ENCODE measurements at places on chromosomes 6 and 20. TPM values are rescaled to one million over a fixed set of nuclear protein-coding genes. Genes with fewer than 3 reads are reported as not detected.
A peak's percentile ranks its signal among the peaks of the same experiment; 100 is the strongest.

DHX35 gene
- total RNA-seq, result 8.4 TPM

MEI4 gene
- total RNA-seq, result not detected

OTOR gene
- not detected for total RNA-seq

MUCL3 gene
- total RNA-seq, result not detected

ADGRF4 gene
- not detected for total RNA-seq

TMC2 gene
- total RNA-seq, result not detected

AIF1 gene
- total RNA-seq, result 1.5 TPM

FAM120B gene
- total RNA-seq, result 53.2 TPM

- DNase-seq, result no peak
These were observed 63.2 kb upstream of the BMP2 start for GRCh38 chr20:6704132-6704861.

DNA sequence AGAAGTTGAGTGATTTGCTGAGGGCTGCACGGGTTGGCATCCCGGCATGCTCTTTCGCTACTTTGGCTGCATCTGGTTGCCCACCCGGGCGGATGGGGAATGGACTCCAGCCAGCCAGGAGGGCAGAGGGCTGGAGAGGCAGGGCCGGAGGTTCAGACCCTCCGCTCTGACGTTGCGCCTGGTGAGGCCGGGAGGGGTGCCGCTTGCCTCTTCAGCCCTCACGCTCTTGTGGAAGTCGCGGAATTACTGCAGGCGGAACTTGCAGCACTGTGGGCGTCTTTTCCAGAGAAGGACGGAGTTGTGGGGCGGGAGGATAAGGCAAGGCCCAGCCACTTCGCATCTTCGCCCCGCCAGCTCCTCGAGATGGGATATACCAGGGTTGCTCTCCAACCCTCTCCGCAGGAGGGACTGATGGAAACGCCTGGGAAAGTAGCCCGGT lies 656 bp downstream of the RTEL1 start:
- DNase-seq, result no peak

DNA sequence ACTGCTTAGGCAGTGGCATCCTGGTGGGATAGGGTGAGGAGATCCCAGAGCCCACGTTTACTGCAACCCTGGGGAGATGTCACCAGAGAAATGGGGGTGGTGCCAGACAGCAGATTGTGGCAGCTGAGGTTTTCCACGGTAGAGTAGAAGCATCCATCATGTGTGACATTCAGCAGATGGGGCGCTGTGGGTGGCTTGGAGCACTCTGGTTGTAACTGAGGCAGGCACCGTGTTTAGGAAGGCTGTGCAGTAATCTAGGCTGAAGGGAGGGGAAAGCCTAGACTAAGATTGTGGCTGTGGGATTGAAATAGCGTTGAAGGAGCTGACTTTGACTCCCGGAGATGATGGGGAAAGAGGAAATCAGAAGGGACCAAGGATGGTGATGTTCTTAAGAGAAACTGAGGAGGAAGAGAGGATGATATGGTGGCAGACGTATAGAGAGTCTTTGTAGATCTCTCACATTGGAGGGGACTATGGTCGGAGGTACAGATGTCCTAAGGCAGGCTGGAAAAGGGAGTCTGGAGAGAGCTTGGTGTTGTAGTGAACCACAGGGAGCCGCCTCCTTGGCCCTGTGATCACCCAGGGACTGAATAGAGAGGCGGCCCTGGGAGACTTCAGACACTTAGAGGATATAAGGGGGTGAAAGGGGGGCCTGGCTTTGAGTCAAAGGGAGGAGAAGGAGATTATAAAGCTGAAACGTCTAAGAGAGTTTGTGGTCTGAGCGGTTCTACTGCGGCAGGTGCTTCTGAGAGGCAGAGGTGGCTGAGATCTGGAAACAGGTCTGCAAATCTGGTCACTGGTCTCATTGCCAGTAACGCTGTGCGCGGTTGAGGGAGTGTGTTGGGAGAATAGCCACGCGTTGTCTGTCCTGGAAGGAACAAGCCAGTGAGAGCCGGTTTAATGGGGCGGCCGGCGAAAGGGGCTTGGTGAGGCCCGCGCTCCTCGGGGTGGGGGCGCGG lies 792 bp upstream of the MICA start:
- peak; percentile 73 for DNase-seq

GRCh38 chr6:85482206-85482904 lies 32.5 kb downstream of the NT5E start:
- DNase-seq, result no peak

DNA sequence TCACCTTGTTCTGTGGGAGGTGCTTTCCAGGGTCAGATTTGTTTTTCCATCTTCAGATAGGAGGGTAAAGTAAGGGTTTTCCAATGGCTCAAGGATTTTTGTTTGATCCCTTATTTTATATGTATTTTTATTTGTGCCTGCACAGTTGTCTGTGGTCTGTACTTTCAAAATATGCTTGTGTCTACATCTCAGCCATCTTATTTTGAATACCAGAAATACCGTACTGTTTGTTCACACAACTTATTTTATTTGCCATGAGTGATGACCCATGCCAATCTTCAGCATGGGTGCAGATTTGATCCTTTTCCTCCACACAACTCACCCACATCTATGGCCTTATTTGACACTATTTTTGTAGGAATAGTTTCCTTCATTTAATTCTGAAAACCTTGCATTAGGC lies 72.2 kb upstream of the PTCHD4 start:
- no peak for DNase-seq

- no peak for DNase-seq
These were observed 1614.7 kb downstream of the KHDRBS2 start for GRCh38 chr6:60671369-60671768.

GRCh38 chr6:29708432-29709179 lies 14.6 kb upstream of the HLA-F start:
- peak; percentile 71 for DNase-seq

GRCh38 chr6:55913228-55914195 lies 38.1 kb upstream of the BMP5 start:
- no peak for DNase-seq

- no peak for DNase-seq
These were observed 12.4 kb downstream of the PEDS1 start for GRCh38 chr20:50141018-50141675.

DNA sequence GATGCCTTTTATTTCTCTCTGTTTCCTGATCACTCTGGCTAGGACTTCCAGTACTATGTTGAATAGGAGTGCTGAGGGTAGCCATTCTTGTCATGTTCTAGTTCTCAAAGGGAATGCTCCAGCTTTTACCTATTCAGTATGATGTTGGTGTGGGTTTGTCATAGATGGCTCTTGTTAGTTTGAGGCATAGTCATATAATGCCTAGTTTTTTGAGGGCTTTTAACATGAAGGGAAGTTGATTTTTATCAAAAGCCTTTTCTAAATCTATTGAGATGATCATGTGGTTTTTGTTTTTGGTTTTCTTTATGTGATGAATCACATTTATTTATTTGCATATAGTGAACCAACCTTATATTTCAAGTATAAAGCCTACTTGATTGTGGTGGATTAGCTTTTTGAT lies 55.6 kb downstream of the KLHL32 start:
- no peak for DNase-seq

DNA sequence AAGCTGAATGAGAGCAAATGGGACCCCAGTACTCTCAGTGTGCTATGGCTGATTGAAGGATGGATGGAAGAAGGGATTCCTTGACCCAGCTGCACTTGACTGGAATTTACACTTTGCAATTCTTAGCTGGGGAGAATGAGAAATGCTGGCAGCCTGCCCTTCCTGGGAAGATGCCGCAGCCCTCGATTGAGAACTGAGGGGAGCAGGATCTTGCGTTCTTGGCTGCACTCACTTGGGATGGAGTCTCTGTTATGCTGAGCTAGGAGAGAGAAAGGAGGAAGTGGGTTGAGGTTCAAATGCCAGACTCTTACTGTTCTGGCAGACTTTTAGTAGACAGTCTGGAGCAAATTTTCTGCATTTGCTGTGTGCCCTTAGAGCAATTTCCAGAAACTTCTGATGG lies 221.2 kb downstream of the FNDC1 start:
- DNase-seq, result no peak

GRCh38 chr20:62266340-62266739 lies 28.0 kb downstream of the OSBPL2 start:
- DNase-seq, result no peak

DNA sequence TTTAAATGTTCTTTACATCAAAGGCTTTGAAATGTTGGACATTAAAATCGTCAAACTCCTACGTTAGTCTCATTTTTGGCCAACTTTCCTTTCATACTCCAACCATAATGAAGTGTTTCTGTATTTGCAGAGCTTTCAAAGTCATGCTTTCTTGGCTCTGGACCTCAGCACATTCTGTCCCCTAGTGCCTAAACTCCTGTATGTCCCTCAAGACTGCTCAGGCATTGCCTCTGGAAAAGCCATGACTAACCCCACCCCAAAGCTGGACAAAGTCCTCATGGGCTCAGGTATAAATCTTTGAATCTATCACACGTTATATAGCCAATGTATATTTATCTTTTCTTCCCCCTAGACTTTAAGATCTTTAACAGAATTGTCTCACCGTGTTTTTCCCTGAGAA lies 18.9 kb downstream of the IFNGR1 start:
- DNase-seq, result no peak

DNA sequence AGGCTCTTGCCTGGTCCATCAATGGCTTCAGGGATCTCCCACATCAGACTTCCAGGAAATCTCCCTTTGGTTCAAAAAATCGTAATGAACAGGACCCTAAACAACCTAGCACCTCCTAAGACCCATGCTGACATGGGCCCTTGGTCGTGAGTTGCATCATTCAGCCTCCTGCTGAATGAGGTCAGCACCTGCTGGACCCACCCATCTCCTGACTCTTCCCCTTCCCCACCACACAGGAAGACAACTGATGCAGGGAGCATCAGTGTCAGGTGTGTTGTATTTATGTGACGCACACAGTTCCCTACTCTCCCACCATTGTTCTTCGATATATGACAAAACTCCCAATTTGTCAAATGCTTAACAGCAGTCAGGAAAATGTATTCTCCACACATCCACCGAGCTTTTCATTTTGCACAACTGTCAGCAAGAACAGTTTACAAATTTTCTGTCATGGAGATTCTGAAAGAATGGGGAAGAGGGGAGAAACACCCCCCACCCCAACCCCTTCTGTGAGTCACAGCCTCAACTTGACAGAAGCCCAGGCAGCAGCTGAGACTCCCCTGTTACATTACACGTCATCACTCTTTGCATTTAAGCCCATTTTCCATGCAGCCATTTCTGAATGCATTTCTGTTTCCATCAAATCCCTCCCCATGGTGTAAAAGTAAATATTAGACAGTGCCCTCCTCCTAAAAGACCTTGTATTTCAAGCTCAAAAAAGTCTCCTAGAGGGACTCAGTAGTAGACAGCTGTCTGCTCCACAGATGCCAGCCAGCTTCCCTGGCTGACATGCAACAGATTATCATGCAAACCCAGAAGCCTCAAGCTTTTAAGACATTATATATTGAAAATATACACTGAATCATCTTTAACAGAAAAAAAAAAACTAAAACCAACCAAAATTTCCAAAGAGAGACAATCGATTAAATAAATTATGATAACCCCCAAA lies 577.5 kb downstream of the PTPRT start:
- no peak for DNase-seq

- no peak for DNase-seq
These were observed 6.2 kb downstream of the LMBRD1 start for GRCh38 chr6:69790629-69791028.

- no peak for DNase-seq
These were observed 131.6 kb downstream of the UTRN start for GRCh38 chr6:144416773-144417172.
